Thoracic aorta (tissue), 2 donors: ENCODE measurements at places on chromosomes 16 and 17.

GRCh38 chr16:56354746-56355145, 70.6 kb downstream of the AMFR start:
- no peak for DNase-seq

DNA sequence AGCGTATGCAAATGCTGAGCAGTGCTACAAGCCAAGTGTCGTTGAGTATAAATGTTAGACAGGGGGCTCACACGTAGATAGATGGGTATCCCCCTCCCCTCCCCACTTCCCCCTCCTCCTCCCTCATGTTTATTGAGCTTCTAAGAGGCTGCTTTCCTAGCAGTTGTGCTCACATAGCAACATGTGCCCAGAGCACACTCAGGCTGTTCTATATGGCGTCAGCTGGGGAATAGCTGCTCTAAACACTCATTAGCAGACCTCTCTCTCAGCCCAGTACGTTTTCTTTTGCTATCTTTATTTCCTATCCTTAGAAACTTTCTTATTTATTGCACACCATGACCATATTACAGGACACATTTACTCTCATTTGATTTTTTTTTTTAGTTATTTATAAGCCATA, 1.8 kb downstream of the KCNJ2 start:
- no peak for DNase-seq

DNA sequence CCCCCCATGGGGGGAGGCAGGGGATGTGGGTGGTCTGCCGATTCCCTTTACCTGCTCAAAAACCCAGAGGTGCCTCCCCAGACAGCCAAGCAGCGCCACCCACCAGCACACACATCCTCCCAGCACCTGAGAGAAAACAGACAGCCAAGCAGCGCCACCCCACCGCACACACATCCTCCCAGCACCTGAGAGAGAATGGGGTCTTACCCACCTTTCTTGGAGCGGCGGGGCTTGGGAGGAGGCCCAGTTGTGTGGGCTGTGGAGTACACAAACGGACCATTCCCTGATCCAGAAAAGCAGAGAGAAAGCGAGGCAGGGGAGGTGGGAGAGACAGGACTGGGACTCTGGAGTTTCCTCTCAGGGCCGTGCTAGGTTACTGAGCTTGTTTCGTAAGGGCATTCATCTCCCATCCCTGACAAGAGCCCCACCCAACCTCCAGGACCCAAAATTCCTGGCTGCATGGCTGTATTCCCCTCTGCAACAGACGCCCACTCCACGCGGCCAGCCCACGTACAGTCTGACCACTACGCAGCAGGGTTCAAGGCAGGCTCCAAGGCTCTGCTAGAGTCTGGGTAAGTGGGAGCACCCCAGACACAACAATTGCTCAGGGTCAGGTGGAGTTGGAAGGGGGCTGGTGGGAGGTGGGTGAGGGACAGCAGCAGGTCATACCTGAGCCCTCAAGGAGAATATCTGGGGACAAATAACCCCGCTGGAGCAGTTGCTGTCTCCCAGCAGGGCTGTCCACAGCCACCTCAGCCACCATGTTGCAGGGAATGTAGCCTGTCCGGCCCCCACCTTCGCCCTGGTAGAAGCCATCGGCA, 22.3 kb downstream of the TSPOAP1 start:
- DNase-seq, result no peak

- DNase-seq, result no peak
These were observed 31.3 kb upstream of the ABCC3 start for GRCh38 chr17:50603340-50603739.

DNA sequence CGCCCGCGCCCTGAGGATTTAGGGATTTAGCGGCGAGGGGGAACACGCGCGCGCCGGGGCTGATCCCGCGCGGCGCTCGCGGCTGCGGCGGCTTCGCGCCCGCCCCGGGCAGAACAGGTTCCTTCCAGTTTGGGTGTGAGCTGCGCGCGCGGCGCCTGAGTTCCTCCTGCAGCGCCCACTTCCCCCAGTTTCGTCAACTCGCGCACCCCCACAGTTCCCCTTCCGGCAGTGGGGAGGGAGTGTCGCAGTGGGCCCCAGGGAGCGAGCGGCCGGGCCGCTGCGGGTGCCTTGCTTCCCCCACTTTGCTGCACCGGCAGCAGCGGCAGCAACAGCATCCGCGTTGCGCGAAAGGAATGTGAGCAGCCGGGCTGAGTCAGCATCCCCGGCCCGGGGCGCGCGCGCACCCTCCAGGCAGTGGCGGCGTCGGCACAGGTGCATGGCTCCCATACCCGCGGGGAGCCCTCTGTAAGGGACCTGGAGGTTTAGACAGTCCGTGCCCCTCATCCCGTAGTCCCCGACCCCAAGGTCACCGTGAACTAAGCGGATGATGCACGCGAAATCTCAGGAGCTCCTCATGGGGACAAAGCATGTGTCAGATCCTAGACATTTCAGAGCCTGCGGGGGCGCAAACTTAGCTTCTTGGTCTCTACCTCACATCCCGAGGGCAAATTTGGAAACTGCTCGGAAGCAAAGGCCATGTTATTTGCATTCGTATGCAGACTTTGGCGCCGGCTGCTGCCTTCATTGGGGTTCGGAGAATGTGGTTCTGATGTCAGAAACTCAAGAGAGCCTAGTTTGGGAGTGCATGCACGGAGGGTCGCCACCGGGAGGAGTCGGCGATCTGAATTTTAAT, 767 bp downstream of the ARSG start:
- DNase-seq, result no peak

- no peak for DNase-seq
These were observed 199.8 kb downstream of the CYLD start for GRCh38 chr16:50941681-50942080.

DNA sequence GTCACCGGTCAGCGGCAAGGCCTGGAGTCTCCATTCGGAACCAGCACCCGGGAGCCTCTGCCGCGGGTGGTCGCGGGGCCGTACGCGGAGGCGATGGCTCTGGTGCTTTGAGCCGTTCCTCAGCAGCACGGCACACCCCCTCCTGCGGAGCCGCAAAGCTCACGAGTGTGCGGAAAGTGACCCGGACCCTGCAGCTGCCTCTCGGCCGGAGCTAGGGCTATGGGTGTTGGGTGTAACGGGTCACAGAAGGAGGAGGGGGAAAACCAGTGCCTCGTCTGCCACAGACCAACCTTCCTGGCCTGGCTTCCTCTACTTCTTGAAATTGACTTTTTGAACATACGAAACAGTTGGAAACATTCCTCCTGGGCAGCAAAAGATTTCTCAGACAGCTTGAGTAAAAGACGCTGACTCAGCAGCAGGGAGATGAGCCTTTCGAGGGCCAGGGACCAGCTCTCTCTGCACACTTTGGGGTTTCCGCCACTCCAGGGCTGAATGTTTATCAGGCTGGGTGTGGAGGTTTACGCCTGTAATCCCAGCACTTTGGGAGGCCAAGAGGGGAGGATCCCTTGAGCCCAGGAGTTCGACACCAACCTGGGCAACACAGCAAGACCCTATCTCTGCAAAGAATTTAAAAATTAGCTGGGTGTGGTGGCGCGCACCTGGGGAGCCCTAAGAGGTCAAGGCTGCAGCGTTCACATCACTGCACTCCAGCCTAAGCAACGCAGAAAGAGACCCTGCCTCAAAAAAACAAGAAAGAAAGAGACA, 26.4 kb upstream of the PITPNA start:
- DNase-seq, result no peak

GRCh38 chr16:19502395-19503131, 19.3 kb downstream of the GDE1 start:
- DNase-seq, result no peak

DNA sequence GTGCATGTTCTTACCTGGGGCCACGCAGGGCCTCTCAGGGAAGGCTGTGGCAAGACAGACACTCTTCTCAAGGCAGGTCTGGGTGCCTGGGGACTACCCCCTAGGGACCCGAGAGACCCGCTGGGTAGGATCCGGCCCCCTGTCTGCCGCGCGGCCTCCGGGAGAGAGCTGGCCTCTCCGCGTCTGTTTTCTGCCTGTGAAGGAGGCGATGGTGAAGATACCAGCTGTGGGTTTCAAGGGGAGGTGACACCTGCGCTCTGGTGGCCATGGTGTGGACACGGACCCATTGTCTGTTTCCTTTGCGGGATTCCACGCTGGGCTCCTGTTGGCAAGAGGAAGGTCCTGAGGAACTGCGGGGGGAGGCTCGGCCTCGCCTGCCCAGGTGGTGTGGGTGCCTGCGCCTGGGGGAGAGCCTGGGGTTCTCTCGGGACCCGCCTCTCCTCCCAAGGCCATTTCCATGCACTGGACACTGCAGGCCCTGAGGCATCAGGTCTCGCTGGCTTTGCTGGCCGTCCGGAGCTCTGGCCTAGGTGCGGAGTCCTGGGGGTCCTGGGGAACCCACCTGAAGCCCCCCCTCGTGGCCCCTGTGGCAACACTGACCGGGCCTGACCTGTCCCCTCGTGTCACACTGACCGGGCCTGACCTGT, 12.2 kb upstream of the METRNL start:
- peak; percentile 0 for DNase-seq

- DNase-seq, result no peak
These were observed 314.5 kb downstream of the SEC14L1 start for GRCh38 chr17:77455111-77455890.

DNA sequence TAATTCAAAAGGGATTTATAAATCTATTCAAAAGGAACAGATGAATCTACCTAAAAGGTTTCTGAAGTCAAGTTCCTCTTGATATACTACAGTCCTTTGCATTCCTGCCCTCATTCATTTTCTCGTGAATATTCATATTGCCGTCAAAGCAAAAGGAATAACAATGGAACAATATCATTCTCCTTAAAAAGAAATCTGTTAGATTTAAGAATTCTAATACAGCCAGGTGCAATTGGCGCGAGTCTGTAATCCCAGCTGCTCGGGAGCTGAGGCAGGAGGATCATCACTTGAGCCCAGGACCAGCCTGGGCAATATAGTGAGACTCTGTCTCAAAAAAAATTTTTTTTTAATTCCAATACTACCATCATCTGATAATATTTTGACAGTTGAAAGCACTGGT, 130.3 kb downstream of the BRIP1 start:
- DNase-seq, result no peak

DNA sequence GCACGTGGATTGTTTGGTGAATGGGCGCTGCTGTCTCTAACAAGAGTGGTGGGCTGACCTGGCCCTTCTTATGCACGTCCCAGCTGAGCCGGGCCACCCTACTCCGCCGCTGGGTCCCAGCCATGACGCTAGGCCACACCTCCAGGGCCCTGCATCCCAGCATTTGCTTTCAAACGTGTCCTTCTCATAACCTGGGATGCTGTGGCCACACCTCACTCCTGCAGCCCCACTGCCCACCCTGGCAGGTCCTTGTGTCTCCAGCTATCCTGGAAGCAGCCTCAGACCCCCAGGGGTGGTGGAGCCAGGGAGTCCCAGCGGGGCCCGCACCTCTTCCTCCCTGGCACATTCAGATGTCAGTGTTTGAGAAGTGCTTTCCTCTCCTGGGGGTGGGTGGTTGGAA, 168.6 kb downstream of the IRF8 start:
- DNase-seq, result no peak

GRCh38 chr16:14013571-14014283, 57.4 kb upstream of the MRTFB start:
- DNase-seq, result peak; percentile 11

DNA sequence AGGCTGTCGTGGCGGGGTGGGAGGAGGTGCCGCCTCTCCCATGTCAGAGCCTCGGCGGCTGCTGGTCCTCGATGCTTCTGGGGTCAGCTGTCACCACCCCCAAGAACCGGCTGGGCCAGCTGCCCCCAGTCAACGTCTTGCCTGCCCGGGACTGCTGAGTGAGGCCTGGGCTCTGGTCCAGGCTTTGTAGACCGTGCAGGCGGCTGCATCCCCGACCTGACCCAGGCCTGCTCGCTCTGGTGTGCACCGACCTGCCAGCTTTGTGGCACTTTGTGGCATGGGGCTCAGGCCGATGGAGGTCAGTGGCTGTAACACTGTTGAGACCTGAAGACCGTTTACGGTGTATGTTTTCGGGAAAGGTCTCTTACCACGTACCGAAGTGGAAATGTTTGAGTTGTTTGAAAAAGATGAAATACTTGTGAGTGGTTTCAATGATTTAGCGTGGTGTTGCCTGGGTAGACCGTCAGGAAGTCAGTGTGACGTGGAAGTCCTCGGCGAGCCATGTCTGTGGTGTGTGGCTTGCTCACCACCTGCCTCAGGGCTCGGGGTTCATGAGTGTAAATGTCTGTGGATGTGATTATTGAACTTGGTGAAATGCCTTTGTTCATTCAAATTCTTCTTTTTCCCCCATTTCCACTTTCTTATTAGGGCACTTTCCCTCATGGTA, 53.2 kb upstream of the ZNF750 start:
- DNase-seq, result no peak
